ENCODE measurements at places on chromosomes 2 and 18.

- DNase-seq: no peak
Observed at GRCh38 chr2:10269711-10270610, 32.7 kb upstream of the HPCAL1 start.

DNA sequence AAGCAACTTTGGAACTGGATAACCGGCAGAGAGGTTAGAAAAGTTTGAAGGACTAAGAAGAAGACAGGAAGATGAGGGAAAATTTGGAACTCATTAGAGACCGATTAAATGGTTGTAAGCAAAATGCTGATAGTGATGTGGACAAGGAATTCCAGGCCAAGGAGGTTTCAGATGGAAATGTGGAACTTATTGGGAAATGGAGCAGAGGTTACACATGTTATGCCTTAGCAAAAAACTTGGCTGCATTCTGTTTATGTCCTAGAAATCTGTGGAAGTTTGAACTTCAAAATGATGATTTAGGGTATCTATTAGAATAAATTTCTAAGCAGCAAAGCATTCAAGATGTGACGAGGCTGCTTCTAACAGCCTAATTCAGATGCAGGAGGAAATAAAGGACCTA, 675.1 kb upstream of the SYT4 start:
- no peak for DNase-seq

GRCh38 chr18:23888881-23889280, 125.7 kb upstream of the TTC39C start:
- DNase-seq: no peak

- DNase-seq: peak; percentile 83
Observed at GRCh38 chr2:223597076-223597475, 5.1 kb downstream of the SCG2 start.

- DNase-seq: no peak
Observed at GRCh38 chr18:75064513-75064905, 144.4 kb downstream of the PTGR3 start.

DNA sequence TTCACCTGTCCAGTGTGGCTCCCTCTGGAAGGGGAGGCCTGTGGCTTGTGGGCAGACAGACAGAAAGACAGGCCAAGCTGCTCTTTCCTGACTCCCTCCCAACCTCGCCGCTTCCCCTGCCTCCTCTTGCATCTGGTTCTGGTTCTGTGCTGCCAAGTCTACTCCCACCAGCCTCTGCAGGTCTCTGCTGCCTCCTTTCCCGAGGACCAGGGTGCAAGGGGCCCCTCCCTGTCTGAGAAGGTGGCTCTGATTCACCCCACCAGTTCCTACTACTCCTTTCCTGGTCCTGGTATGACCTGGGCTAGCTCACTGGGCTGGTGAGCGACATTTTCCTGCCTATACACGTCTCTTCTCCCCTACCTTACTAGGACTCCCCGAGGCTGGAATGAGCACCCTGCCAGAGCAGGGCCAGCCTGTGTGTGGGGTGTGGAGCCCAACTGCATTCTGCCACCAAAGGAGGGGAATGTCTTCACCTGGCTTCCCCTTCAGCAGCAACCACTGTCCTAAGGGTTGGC, 238.5 kb downstream of the CELF4 start:
- DNase-seq: no peak

DNA sequence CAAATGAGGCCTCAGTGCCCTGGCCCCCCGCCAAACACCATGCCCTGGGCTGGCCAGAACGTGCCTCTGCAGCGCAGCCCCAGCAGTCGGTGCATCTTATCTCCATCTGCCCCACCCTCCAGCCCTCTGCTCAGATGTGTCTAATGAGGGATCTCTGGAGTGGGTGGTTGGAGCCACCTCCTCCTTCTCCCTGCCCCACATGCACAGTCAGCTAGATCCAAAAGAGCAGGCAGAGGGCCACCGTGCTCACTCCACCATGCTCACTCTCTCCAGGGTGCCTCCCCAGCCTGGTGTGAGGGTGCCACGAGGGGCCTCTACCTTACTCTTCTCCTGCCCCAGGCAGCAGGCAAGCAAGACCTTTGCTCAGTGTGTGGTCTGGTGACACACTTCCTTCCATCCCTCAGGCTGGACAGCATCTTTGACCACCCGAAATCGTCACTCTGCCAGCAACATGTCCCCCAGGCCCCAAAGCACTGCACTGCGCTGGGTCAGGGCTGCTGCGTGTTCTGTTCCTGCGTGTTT, 266.1 kb upstream of the HDAC4 start:
- DNase-seq: no peak

DNA sequence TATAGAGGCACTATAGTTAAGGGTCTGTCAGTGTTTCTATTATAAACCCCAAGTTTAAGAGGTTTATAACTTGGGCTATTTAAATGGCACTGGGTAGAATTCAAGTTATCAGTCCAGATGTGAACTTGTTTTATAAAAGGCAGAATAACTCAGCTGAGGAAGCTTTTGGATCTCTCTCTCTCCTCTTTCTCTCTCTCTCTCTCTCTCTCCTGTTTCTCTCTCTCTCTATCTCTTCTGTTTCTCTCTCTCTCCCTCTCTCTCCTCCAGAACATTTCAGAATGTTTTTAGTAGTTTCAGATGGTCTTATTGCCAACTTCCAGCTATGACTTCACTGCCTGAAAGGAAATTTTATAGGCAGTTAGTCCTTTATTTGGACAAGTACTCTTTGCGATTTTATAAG, 6.4 kb upstream of the BCL11A start:
- DNase-seq: no peak

DNA sequence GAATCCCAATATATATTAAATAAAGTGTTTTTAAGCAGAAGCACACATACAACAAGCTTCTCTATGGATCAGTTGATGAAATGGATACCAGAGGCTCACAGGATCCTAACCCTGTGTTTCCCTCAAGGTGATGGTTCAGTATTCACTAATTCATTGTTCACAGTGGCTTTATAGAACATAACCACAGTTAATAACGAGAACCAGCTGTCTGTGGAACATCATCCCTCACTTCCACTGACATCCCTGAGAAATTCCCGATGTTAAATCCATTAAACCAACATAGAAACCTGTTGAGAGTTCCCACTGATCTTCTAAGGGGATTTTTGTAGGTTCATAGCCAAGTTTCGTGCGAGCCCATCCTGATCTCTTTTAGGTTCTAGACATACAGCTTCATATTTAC, 29.0 kb downstream of the CCDC195 start:
- DNase-seq: no peak

DNA sequence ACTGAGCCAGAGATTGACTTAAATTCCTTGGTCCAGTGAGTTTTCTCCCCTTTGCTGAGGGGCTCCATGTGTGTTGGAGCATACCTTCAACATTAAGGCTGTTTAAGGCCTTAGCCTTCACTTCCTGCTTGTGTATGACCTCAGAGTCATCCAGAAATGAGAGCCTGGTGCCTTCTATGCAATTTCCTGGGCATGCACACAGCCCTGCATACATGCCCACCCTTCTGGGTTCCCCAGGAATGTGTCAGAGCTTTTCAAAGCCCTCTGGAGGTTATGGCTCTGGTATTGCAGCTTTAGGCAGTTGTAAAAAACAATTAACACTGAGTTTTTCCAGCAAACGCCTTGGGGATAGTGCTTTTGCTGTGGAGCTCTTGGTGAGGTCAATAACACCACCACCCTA, 16.7 kb downstream of the IL1R1 start:
- peak; percentile 41 for DNase-seq

- no peak for DNase-seq
Observed at GRCh38 chr2:212194396-212194795, 344.2 kb downstream of the ERBB4 start.

- DNase-seq: no peak
Observed at GRCh38 chr2:102558463-102558862, 60.9 kb upstream of the SLC9A2 start.

DNA sequence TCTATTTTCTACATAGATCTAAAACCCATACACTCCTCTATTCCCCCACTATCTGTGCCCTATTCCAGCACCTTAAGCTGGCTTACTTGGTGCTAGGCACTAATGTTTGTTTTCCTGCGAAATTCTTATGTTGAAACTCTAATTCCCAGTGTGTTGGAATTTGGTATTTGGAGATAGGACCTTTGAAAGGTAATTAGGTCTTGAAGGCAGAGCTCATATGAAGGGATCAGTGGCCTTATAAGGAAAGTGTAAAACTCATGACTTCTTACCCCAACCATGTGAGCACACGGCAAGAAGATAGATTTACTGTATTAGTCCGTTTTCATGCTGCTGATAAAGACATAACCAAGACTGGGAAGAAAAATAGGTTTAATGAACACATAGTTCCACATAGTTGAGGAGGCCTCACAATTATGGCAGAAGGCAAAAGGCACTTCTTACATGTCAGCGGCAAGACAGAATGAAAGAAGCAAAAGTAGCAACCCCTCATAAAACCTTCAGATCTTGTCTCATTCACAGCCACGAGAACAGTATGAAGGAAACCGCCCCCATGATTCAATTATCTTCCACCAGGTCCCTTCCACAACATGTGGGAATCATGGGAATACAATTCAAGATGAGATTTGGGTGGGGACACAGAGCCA, 10.5 kb upstream of the LRATD1 start:
- no peak for DNase-seq

DNA sequence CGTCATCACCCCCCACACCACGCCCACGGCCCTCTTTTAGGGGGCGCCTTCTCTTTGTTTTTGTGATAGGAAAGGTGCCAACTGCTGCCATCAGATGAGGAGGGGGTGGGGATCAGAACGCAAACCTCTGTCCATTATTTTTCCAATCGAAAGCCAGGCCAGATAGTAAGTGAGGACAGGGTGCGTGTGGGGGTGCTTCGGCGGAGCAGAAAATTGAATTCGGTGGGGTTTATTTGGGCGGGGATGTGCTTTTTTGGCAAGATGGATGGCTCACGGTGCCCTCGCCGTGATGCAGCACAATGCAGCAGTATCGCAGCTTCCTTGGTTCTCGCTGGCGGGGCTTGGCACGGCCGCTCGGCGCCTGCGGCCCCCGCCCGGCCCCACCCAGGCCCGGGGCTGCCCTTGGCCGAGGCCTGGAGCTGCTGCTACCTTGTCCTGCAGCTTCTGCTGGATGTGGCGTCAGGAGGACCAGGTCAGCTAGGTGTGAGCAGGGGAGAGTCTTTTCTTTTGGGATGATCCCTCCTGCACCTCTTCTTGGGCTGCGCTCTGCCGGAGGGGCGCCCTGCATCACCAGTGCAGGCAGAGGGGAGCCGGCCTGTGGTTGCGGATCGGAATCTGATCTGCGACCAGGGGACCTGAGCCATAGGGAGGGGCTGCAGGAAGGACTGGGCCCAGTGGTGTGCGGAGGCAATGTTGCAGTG, 1.3 kb downstream of the SPTBN1 start:
- peak; percentile 39 for DNase-seq

DNA sequence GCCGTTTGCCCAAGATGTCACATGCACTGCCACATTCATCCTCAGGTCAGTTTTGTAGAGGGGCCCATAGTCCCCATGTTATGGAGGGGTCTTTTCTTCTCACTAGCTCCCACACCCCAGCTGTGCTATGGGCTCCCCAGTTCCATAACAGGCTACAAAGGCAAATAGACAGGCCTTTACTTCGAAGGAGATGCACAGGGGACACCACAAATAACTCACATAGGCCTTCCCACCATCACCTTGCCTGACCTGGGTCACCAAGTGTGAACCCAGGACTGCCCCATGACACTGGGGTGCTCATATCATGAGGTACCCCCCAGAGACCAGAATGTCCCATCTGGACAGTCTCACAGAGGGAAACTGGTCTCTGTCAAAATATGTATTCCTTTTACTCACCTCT, 15.0 kb upstream of the INO80C start:
- DNase-seq: no peak

- no peak for DNase-seq
Observed at GRCh38 chr2:88196490-88197087, 26.4 kb downstream of the THNSL2 start.

- no peak for DNase-seq
Observed at GRCh38 chr2:1607971-1608688, 136.2 kb downstream of the PXDN start.

GRCh38 chr2:80073134-80073561, 231.4 kb downstream of the LRRTM1 start:
- DNase-seq: peak; percentile 61

DNA sequence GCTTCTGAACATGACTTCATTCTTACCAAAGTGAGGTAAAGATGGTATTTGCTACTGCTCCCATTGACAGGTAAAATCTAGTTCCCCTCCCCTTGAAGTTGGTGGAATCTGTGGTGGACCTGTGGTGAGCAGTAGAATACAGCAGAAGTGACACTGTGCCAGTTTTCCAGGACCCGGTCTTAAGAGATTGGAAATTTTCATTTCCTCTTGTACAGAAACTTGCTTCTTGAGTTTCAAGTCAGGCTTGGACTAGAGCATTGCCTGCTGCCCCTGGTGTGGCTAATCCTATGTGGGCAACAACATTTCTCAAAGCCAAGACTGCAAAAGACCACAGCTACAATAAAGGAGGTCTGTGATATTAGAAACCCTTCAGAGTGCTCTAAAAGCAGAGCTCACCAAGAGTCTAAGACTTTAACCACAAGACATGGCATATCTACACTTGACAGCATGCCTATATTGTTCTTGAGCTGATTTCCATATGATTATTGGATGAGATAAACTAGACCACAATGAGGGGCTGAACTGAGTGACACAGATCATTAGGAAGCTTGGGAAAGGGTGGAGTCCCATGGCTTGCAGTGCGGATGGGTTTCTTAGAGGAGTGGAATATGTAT, 458.1 kb downstream of the BCL11A start:
- DNase-seq: no peak

DNA sequence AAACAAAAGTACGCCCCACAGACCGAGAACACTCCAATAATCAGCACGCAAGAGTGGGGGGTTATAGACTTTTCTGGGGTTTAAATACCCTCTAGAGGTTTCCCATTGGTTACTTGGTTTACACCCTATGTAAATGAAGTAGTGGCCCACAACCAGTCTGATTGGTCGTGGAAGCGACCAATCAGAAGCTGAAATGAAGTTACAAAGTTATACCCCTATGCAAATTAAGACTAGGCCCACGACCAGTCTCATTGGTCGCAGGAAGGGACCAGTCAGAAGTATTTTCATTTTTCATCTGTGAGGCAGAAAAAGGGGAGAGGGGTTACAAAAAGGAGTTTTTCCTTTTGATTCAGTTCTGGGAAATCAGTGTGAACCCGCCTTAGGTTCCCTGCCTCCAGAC, 55.3 kb upstream of the YWHAQ start:
- DNase-seq: no peak

DNA sequence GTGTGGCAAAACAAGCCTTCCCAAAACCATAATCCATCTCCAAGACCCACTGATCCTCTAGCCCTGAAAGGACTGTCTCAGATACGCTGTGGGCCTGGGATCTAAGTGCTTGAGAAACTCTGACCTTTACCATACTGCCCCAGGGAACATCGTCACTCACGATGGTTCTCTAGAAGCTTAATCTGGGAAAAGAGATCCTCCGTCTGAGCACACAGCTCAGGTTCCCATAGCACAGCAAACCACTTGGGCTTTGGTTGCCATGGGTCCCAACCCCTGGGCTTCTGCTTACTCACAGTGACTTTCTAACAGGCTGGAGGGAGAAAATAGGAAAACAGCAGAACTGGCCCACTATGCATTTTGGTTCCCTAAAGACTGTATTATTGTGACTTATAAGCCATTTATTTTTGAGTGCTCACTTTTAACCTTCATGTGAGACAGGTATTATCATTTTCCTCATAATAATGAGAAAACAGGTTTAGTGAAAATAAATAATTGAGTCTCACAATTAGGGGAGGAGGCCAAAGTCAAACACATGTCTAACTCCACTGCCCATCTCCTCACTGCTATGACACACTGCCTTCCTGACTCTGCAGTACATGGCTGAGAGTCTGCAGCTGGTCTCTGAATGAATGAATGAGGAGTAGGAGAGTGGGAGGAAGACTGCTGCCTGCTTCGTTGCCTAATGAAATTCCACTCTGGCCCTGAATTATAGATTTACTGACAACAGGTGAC, 46.7 kb downstream of the REEP1 start:
- no peak for DNase-seq

Measured in fibroblast of skin of back (primary cell).